ENCODE measurements at places on chromosomes 2 and 18. TPM values are rescaled to one million over a fixed set of nuclear protein-coding genes. Genes with fewer than 3 reads are reported as not detected.

DNA sequence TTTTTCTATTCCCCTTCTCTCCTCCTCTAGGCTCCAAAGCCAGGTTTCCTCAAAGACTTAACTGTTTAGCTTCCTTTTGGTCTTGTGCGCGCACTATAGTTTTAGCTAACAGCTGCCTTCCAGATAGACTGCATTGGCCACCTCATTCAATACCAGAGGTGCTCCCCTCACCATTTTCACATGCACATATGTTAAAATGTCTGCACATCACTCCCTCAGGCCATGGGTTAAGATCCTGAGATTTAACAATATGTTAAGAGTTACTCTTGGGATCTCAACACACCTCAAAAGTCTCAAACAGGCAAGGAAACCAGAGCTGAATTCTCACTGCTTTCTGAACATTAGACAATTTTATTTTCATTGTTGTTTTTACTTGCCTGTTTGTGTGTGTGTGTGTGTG lies 80.8 kb upstream of the MAP3K20 start:
- DNase-seq = no peak

DNA sequence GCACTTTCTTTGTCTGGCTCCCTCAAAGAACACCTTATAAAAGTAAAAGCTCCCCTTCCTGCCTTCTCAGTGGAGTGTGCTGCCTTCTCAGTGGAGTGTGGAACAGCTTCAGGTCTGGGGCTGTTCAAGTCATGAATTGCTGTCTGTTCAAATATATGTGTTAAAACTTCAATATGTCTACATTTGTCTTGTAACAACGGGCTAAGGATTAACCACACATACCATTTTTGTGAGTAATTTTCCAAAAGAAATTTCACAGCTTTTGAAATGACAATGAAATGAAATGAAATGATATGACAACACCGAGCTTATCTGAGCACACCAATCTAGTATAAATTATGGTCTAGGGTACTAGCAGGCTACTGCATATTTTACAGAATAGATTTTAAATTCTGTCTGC lies 42.9 kb downstream of the CABYR start:
- no peak for DNase-seq

DNA sequence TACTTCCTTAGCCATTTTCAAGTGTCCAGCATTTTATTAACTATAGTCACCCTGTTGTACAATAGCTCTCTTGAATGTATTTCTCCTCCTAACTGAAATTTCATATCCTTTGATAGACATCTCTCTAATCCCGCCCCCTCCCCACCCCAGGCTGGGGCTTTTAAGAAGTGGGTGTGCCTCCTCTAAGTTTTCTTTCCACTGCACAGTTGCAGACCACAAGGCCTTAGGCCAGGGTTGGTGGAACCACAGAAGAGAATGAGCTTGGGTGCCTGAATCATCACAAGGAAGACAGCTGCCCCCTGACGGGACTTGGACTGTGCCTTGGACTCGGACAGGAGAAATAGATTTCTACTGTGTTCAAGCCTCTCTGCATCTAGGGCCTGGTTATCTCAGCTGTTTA lies 193.4 kb downstream of the HAUS1 start:
- DNase-seq = no peak

Gene CYP26B1
- total RNA-seq = not detected
